ENCODE measurements at places on chromosomes 1 and 21. TPM values are rescaled to one million over a fixed set of nuclear protein-coding genes. Genes with fewer than 3 reads are reported as not detected.

GRCh38 chr1:5840551-5841001 lies 151.6 kb downstream of the NPHP4 start:
- H3K4me1 ChIP-seq: no peaks in the 10 kb centered on the region
- no peak overlapping the region for H3K27ac ChIP-seq
- DNase-seq: no peak
- peaks cover 88% of the 10 kb centered on the region for H3K27me3 ChIP-seq
- no peaks in the 10 kb centered on the region for H3K36me3 ChIP-seq

DNA sequence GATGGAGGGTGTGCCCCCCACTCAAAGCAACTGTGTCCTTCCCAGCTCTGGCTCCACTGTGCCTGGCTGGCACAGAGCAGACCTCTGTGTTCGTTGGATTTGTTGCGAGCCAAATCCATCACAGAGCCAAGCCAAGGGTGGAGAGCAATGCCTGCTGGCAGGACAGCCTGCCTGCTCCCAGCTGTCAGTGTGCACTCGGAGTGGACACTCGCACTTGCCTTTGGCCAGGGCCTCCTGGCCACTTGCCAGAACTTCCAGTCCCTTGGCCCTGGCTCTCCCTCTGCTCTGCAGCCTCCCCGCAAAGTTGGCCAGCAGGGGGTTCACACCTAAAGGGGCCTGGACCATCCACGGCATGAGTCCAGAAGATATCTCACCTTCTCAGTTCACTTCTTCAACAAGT lies 16.4 kb downstream of the HEYL start:
- H3K4me3 ChIP-seq: no peak overlapping the region
- peaks cover 44% of the 10 kb centered on the region for H3K27me3 ChIP-seq
- no peak for DNase-seq
- no peaks in the 10 kb centered on the region for H3K36me3 ChIP-seq

GRCh38 chr1:150385537-150386445 lies 21.8 kb downstream of the RPRD2 start:
- peaks cover 9% of the 10 kb centered on the region for H3K4me1 ChIP-seq
- H3K36me3 ChIP-seq: no peaks in the 10 kb centered on the region
- H3K27ac ChIP-seq: no peak overlapping the region
- DNase-seq: no peak
- no peak overlapping the region for H3K4me3 ChIP-seq

GRCh38 chr21:43913928-43914327 lies 48.9 kb downstream of the AGPAT3 start:
- H3K36me3 ChIP-seq: peaks cover 11% of the 10 kb centered on the region
- peaks cover 29% of the 10 kb centered on the region for H3K4me1 ChIP-seq
- H3K27me3 ChIP-seq: no peaks in the 10 kb centered on the region
- peak overlapping the region; percentile 54 for H3K27ac ChIP-seq

WNT9A gene
- 0.04 TPM for total RNA-seq

GRCh38 chr21:43975469-43976098 lies 36.5 kb upstream of the TRAPPC10 start:
- H3K27me3 ChIP-seq: no peaks in the 10 kb centered on the region
- H3K36me3 ChIP-seq: peaks cover 56% of the 10 kb centered on the region

DNA sequence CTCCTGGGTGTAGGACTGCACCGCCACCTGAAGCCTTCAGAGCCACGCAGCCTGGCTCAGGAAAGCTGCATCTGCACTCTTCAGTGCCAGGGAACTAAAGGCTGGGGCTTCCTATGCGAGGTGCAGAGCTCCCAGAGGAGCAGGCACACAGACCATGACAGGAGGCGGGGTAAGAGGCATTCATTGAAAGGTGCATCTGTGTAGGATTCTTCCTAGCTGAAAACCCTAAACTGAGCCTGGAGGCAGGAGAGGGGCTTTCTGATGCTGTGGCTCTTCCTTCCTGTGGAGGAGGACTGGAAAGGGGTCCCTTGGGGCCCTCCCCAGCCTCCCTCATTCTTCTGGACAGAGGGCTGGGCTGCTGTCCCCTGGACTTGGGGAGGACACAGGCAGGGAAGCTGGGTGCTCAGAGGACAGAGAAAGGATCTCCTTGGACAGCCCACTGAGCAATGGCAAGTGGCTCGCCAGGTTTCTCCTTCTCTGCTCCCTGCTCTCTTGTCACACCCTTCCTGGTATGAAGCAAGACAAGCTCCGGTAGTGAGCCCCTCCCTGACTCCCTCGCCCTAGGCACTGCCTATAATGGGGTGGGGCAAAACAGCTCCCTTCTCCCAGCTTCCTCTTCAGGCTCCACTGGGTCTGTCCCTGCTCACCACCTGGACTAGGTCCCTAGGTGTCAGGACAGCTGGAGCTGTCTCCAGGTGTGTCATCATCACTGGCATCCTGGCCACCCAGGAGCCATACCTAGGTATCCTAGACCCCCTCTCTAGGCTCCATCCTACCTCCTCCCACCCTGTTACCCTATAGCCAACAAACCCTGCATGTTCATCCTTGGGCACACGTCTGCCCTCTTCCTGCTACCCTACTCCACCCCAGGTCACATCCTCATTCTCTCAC lies 20.0 kb downstream of the S100A6 start:
- no peaks in the 10 kb centered on the region for H3K36me3 ChIP-seq
- H3K27me3 ChIP-seq: no peaks in the 10 kb centered on the region
- peaks cover 11% of the 10 kb centered on the region for H3K4me1 ChIP-seq
- H3K4me3 ChIP-seq: no peak overlapping the region
- DNase-seq: peak; percentile 49
- no peak overlapping the region for H3K27ac ChIP-seq

SLAMF8 gene
- total RNA-seq: not detected

SAMD11 gene
- total RNA-seq: 0.38 TPM

FAM151A gene
- total RNA-seq: not detected

DNA sequence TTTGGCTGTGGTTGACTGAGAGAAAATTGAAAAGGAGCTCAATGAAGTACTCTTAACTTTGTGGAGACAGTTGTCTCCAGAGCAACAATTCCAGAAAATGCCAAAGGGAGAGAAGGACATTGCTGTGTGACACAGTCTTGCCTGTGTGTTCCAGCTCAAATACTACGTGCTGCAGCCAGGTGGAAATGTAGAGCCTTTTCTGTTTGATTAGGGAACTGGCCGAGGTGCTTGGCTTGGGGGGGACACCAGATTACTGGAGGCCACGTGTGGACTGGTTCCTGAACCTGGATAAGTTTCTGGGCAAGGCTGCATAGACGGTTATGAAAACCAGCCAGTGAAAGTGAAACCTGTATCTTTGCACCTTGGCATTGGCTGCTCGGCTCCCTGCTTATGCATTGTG lies 217.9 kb downstream of the CTH start:
- no peaks in the 10 kb centered on the region for H3K36me3 ChIP-seq
- H3K4me3 ChIP-seq: no peak overlapping the region
- no peaks in the 10 kb centered on the region for H3K27me3 ChIP-seq
- H3K4me1 ChIP-seq: no peaks in the 10 kb centered on the region

KRTAP26-1 gene
- total RNA-seq: not detected

NUAK2 gene
- total RNA-seq: 0.44 TPM

- H3K4me1 ChIP-seq: peaks cover 16% of the 10 kb centered on the region
- H3K36me3 ChIP-seq: peaks cover 69% of the 10 kb centered on the region
- no peak overlapping the region for H3K4me3 ChIP-seq
- no peaks in the 10 kb centered on the region for H3K27me3 ChIP-seq
Observed at GRCh38 chr1:25355841-25356395, 17.8 kb downstream of the TMEM50A start.

GRCh38 chr1:108551137-108551862 lies 8.6 kb upstream of the EEIG2 start:
- no peak for DNase-seq
- H3K36me3 ChIP-seq: no peaks in the 10 kb centered on the region
- peaks cover 20% of the 10 kb centered on the region for H3K4me1 ChIP-seq

GRCh38 chr21:21767276-21767675 lies 769.1 kb downstream of the NCAM2 start:
- H3K36me3 ChIP-seq: no peaks in the 10 kb centered on the region
- H3K27ac ChIP-seq: no peak overlapping the region
- H3K4me1 ChIP-seq: no peaks in the 10 kb centered on the region

- no peak overlapping the region for H3K4me3 ChIP-seq
- H3K27me3 ChIP-seq: peaks cover 17% of the 10 kb centered on the region
- no peak for DNase-seq
Observed at GRCh38 chr21:41614511-41614910, 106.6 kb upstream of the TMPRSS2 start.

GRCh38 chr1:148318123-148318903 lies 164.8 kb downstream of the PPIAL4G start:
- H3K36me3 ChIP-seq: no peaks in the 10 kb centered on the region
- H3K27me3 ChIP-seq: peaks cover 15% of the 10 kb centered on the region
- H3K4me1 ChIP-seq: peaks cover 12% of the 10 kb centered on the region
- H3K4me3 ChIP-seq: no peak overlapping the region

GRCh38 chr1:225119307-225119706 lies 189.8 kb downstream of the DNAH14 start:
- no peaks in the 10 kb centered on the region for H3K4me1 ChIP-seq
- no peak overlapping the region for H3K27ac ChIP-seq
- no peaks in the 10 kb centered on the region for H3K27me3 ChIP-seq
- H3K36me3 ChIP-seq: no peaks in the 10 kb centered on the region

- no peaks in the 10 kb centered on the region for H3K4me1 ChIP-seq
- H3K4me3 ChIP-seq: no peak overlapping the region
- DNase-seq: no peak
- no peaks in the 10 kb centered on the region for H3K27me3 ChIP-seq
Observed at GRCh38 chr1:34290831-34291230, 114.1 kb downstream of the C1orf94 start.

F5 gene
- 0.13 TPM for total RNA-seq

DNA sequence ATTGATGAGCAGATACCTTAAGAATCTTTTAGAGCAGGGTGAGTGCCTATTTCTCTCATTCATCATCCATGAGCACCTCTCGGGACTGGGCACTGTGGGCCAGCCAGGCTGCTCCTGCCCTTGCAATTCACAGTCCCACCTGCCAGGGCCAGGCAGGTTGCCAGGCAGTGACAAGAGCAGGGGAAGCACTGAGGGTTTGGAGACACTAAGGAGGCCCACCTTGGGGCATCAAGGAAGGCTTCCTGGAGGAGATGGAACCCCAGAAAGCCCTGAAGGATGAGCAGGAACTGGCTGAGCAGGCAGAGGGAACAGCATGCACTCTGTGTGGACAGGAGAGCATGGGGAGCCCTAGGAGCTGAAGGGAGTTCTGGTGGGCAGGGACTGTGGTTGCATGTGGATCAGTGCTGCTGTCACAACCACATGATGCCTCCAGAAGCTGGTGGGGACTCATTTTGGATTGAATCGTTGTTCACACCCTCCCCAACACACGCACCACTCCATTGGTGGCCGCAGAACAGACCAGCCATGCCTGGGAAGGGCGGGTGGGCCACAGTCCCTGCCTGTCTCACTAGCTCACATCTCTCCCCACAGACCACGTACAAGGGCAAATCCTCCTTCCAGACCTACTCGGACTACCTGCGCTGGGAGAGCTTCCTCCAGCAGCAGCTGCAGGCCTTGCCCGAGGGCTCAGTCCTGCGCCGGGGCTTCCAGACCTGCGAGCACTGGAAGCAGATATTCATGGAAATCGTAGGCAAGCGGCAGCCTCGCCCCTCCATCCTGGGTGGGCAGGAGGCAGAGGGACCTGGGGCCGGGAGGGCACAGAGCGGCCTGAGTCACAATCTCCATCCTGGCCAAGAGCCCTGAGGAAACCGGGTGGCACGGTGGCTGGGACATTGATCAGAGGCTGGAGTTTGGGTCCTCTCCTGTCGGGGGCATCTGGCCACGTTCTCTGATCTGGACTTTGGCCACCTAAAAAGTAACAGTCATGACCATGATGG lies 55.1 kb downstream of the DISP3 start:
- H3K27me3 ChIP-seq: peaks cover 92% of the 10 kb centered on the region
- no peak overlapping the region for H3K27ac ChIP-seq
- no peak for DNase-seq

DNA sequence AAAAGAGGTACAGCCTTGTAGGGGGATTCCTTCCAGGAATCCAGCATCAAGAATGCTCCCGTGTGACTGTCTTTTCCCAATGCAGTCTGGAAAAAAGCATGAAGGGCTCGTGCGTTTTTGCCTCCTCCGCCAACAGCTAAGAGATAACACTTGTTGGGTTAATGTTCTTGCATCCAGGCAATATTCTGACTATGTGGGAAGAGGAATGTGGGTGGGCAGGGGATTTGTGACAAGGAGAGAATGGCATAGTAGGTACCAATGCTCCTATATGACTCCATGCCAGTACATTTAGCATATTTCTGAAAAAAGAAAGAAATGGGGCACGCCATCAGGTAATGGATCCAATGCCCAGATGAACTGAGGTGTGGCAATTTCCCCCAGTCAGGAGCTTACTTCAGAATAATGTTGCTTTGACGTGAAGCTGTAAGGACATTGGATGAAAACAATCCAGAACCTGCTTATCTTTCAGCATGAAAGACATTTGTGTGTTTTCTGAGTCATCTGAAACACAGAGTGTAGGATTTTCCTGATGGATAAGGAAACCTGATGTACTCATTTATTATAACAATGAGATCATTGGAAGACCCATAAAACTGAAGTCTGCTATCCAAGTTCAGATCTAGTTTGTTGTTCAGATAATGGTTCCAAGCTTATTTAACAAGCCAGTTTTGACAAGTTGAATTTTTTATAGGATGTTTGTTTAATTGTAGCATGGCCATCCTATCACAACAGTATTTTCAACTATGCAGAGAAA lies 105.5 kb downstream of the LYPLAL1 start:
- H3K36me3 ChIP-seq: no peaks in the 10 kb centered on the region
- H3K27me3 ChIP-seq: no peaks in the 10 kb centered on the region
- H3K4me3 ChIP-seq: no peak overlapping the region
- H3K4me1 ChIP-seq: no peaks in the 10 kb centered on the region
- H3K27ac ChIP-seq: no peak overlapping the region

- H3K36me3 ChIP-seq: no peaks in the 10 kb centered on the region
- H3K4me3 ChIP-seq: no peak overlapping the region
- H3K4me1 ChIP-seq: peaks cover 24% of the 10 kb centered on the region
Observed at GRCh38 chr1:45299981-45300668, 26.6 kb upstream of the HPDL start.

TFAP2E gene
- not detected for total RNA-seq

CLIC6 gene
- total RNA-seq: not detected

DNA sequence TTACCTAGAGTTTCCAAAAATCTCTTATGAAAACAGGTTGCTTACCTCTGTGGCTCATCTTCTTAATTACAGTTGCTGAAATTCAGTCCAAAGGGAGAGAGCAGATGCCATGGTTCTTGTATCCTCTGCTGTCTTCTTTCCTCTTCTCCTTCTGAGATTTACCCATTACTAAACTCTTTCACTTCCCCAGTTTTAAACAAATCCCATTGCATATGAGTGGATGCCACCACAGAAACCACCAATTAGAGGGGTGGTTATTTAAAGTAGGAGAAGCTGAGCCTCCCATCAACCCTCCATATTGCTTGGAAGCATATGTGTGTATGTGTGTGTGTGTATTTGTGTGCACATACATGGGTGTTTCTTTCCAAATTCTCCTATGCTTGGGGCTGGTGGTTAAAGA lies 128.5 kb upstream of the KCNK1 start:
- no peaks in the 10 kb centered on the region for H3K36me3 ChIP-seq
- no peaks in the 10 kb centered on the region for H3K27me3 ChIP-seq
- no peak overlapping the region for H3K4me3 ChIP-seq
- no peak overlapping the region for H3K27ac ChIP-seq

VANGL2 gene
- 3.4 TPM for total RNA-seq

Data from K562 (cell line).